ENCODE measurements at places on chromosomes 6 and 20.

- no peak for DNase-seq
Observed at GRCh38 chr20:6665621-6666355, 101.7 kb upstream of the BMP2 start.

GRCh38 chr6:150291968-150292710 is 76.7 kb upstream of the IYD start:
- DNase-seq = no peak

GRCh38 chr6:168865-169455 is 123.3 kb upstream of the DUSP22 start:
- no peak for DNase-seq

- no peak for DNase-seq
Observed at GRCh38 chr20:20076297-20077065, 24.1 kb downstream of the CFAP61 start.

GRCh38 chr6:20260360-20260759 is 48.1 kb upstream of the MBOAT1 start:
- DNase-seq = no peak

DNA sequence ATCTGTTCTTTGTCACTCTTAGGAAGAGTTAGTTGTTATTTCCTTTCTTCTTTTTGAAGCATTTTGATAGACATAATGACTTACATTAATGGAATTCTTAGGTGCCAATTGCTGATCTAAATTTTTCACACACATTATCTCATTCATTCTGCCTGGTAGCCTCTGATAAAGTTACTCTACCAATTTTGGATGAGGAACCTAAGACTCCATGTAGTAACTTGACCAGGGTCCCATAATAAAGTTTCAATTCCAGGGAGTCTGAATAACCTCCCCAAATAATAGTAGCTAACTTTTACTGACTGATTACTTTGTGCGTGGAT is 73.2 kb upstream of the CITED2 start:
- DNase-seq = no peak

DNA sequence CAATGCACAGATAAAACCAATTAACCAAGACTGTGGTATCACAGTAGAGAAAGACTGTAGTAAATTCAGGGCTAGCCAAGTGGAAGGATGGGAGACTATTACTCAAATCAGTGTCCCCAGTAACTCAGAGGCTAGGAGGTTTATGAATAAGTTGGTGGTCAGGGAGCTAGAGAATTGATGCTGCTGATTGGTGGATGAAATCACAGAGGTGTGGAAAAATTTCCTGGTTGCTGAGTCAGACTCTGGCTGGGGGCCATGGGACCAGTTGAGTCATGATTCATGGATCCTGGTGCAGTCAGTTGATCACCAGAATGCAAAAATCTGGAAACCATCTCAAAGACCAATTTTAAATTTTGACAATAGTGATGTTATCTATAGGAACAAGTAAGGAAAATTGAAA is 555.9 kb downstream of the C6orf118 start:
- no peak for DNase-seq

All from stimulated activated CD4-positive, alpha-beta T cell treated with anti-CD3 and anti-CD28 coated beads, Interleukin-1b, Interleukin-23, amount 100 ng/mL, for 24 hours (primary cell).